ENCODE measurements at places on chromosomes 7 and 10.

DNA sequence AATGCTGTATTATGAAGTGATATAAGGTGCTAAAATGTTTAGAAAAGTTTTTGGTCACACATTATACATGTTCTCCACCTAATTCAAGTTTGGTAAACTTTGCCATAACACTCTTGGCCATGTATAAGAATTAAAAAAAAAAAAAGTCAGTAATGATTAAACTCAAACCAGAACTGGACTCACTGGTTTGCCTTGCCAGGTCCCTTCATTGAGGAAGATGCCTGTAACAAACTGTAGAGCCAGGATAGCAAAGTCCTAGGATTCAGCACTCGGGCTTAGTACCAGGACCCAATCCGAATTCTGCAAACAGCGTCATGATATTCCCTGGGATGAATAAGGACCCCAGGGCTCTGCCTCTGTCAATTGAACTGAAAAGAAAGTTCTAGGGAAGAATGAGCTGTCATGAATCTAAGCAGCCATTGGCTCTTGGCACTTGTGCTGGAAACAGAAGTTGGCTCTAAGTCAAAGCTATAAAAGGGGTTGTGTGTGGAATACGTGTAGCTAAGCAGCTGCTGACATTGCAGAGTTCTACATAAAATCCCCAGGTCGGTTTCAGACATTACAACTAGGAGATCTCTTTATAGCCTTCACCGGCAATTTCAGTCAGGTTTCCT, 216.9 kb downstream of the C7orf25 start:
- DNase-seq: no peak

DNA sequence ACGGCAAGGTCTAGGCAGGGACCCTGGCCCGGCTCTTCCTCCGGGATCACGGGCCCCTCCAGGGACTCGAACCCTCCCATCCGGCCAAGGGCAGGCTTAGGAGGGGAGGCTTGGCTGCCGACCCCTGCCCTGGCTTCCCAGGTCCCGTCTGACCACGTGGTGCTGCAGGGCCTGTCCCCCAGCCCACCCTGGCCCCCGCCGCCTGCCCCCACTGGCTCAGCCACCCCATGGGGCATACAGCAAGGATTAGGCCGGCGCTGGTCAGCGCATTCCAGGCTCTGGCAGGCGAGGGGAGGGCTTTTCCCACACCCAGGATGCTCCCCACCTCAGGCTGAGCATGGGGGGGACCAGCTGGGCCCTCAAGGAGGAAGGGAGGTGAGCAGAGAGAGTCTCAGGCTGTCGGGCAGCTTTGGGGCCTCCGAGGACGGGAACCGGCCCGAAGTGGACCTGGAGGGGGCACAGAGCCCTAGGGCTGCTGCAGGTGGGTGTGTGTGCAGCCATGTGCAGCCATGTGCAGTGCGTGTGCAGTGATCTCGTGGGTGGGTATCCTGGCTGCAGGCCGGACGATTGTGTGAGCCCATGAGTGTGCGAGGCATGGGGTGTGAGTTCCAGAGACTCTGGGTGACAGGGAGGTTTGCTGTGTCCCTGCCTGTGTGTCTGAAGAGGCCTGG, 713 bp upstream of the GRIFIN start:
- DNase-seq: no peak

- no peak for DNase-seq
These were observed 20.8 kb downstream of the KIFBP start for GRCh38 chr10:69009360-69009759.

GRCh38 chr7:41886901-41887311, 184.0 kb upstream of the INHBA start:
- DNase-seq: no peak

GRCh38 chr10:5632446-5632845, 33.9 kb downstream of the ASB13 start:
- DNase-seq: peak; percentile 91

GRCh38 chr10:68665841-68666240, 55.2 kb upstream of the CCAR1 start:
- DNase-seq: no peak

DNA sequence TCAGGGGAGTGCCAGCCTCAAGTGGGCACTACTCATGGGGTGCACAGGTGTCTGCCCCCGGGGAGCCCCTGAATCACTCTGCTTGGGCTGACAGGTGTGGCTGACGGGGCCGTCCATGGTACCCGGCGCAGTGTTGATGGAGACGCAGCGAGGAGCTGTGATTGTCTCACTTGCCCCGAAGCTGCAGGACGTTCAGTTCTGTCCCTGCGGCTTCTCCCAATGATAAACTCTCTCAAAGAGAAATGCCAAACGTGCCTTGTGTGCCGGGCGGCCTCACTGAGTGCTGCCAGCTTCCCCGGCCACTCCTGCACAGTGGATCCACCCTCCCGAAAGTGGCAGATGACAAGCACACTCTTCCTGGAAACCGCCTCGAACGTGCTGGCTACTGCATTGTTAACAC, 203.2 kb downstream of the DNAJB6 start:
- no peak for DNase-seq

DNA sequence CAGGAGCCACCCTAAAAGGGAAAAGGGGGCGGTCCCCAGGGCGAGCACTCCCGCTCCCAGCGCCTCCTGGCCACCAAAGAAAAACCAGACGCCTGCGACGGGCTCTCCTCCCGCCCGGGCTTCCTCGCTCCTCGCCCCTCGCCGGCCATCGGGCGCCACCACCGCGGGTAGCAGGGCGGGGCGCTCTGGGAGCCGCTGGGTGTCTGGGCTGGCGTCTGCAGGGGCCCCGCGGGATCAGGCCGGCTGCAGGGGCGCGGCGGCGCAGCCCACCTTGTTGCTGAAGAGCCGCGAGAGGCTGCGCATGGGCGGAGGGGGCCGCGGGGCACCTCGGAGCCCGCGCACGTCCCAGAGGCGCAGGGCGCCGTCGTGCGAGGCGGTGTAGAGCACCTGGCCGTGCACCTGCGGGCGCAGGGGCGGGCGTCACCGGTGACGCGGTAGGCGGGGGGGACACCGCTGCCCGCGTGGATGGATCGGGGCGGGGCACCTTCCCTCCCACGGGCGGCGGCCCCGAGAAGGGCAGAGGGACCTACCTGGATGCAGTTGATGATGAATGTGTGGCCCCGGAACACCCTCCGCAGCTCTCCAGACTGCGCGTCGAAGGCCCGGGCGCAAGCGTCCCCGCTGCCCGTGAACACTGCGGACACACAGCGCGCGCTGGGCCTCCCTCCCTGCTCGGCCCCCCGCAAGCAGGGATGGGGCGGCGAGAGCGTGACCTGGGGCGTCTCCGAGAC, 28.3 kb downstream of the WDR86 start:
- no peak for DNase-seq

All from epithelial cell of proximal tubule (primary cell).